CD4-positive, alpha-beta T cell (primary cell): ENCODE measurements at places on chromosomes 3 and 15. TPM values are rescaled to one million over a fixed set of nuclear protein-coding genes. Genes with fewer than 3 reads are reported as not detected.

GRCh38 chr3:193863657-193864357 lies 270.8 kb downstream of the OPA1 start:
- no peak for DNase-seq

- no peak for DNase-seq
Observed at GRCh38 chr3:176867681-176868663, 329.3 kb downstream of the TBL1XR1 start.

GRCh38 chr3:117695321-117695720 lies 985.7 kb downstream of the TUSC7 start:
- no peak for DNase-seq

DNA sequence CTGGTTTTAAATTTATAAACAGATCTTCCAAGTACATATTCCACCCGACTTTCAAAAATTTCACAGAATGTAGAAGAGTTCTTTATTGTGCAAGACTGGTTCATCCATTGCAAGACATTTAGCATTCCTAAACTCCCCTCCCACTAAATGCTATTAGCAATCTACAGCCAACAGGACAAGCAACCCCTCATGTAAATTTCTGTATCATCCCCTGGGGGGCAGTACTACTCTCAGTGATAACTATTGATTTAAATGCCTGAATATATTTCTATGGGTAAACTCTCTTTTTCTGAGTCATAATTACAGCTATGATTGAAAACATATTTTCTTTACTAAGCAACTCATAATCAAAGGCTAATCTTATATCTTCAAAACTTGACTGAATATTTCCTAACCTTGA lies 10.7 kb upstream of the SLC15A2 start:
- DNase-seq: no peak

DNA sequence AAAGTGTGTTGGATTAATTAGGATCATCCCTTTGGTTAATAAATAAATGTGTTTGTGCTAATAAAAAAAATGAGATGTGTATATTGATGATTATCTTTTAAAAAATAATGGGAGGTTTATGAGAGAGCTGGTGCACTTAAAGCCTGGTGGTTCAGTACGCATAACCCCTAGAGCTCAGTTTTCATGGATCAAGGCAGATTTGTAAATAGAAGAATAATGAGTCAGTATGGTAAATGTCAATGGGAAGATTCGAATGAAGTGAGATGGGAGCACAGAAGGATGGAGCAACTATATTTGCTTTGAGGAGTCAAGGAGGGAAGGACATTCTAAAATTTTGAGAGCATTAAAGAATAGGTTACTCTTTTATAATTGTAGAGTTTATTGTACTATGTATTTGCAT lies 35.4 kb downstream of the AKAP13 start:
- no peak for DNase-seq

GRCh38 chr3:157487339-157487738 lies 15.9 kb downstream of the VEPH1 start:
- DNase-seq: no peak

Gene IL5RA
- total RNA-seq: 0.99 TPM

Gene EIF4E3
- total RNA-seq: 48.2 TPM

- DNase-seq: no peak
Observed at GRCh38 chr15:23857028-23857641, 170.0 kb upstream of the NDN start.

GRCh38 chr15:88337993-88338392 lies 81.5 kb upstream of the NTRK3 start:
- DNase-seq: no peak

DNA sequence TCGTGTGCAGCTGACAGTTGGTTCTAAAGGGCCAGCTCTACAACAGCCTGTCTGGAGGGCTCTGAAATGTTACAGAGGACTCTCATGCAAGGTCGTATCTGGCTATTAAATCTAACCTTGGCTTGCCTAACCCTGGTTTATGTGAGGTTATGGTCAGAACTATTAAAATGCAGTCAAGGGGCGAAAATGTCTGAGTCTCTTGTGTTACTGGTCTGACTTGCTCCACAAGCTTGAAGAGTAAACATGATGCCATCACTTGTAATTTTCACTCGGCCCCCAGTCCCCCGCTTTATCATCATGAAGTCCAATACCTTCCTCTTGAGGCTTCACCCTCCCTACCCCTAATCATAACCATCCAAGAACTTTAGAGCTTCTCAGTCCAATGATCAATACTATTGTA lies 9.4 kb downstream of the ENTPD3 start:
- DNase-seq: no peak

DNA sequence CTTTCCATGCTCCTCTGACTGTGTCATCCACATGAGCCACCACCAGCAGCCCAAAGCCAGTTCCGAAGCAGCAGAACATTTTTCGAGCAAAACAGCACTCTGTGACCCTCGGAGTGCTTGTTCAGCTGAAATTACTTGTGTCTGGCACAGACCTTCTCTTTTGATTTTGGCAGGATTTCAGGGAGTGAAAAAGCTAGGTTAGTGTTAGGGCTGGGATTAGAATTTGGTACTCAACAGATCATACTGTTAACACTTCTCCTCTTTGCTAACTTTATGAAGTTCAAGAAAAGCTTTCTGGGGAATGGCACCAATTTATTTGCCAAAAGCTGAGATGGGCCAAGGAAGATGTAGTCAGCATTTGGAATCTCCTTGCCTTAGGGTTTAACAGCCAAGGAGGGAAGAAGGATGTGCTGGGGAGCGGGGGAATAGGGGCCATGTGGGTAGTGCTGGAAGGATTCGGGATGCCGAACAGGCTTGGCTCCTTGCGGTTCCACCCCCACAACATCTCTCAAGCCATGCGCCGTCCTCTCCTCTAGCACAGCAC lies 55.1 kb upstream of the TRA2B start:
- DNase-seq: no peak

DNA sequence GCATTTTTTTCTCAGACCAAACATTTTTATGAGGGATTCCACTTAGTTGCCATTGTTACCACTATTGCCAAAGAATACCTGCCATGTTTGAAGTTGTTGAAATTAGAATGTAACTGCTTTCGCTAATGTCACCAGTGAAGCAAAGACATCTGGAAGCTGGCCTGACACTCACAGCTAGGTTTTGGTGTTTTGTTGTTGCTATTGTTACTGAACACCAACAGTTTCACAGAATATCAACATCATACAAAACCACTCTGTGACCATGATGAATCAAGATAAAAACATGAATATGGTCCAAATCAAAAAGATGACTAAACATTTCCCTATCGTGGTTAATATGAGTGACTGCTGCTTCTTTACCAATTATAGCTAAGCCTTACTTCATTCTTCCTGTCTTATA lies 6.9 kb upstream of the CFAP20DC start:
- no peak for DNase-seq

GRCh38 chr15:100430411-100430810 lies 88.6 kb upstream of the ADAMTS17 start:
- DNase-seq: no peak

GRCh38 chr3:38397320-38397719 lies 50.7 kb downstream of the XYLB start:
- no peak for DNase-seq

Gene FGF7
- total RNA-seq: not detected

Gene KNG1
- not detected for total RNA-seq

Gene ISL2
- not detected for total RNA-seq

DNA sequence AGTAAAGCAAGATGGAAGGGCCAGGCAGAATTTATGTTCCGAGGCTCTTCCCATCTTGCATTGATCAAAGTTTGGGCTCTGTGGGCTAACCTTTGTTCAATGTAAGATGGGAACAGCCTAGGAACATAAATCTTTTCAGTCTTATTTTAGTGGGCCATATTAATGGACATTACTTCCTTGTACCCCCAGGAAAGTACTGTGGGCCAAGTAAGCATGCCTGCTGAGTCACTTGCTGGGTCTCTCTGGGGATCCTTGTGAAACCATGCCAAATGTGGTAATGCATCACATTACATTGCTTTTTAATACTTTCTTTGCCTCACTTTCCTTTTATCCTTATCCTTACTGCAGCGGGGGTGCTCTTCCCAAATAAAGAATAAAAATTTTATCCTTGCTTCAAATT lies 349.5 kb upstream of the POU1F1 start:
- DNase-seq: no peak

DNA sequence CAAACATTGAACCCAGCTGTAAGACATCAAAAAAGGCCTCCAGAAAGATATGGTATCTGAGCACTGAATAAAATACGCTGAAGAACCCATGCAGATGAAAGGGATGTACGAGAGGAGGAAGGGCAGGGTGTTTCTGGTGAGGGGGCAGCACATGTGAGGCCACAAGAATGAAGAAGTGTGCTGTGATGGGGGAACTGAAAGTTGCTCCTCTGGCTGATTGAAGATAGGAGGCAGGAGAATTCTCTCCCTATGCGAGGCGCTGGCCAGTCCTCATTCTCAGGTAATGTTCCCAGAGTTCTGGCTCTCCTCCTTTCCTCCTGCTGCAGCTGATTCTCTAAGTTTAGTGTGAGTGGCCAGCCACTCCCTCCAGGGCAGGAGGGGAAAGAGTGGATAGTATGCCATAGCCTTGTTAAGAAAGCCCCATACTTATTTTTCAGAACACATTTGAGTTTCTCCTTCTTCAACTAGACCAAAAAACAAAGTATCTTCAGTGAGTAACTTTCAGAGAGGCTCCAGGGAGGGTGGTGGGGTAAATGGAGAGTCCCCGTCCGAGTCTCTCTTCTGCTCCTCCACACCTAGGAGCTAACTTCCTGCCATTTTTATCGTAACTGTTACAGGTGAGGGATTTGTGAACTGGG lies 26.9 kb upstream of the MYO1E start:
- DNase-seq: no peak

DNA sequence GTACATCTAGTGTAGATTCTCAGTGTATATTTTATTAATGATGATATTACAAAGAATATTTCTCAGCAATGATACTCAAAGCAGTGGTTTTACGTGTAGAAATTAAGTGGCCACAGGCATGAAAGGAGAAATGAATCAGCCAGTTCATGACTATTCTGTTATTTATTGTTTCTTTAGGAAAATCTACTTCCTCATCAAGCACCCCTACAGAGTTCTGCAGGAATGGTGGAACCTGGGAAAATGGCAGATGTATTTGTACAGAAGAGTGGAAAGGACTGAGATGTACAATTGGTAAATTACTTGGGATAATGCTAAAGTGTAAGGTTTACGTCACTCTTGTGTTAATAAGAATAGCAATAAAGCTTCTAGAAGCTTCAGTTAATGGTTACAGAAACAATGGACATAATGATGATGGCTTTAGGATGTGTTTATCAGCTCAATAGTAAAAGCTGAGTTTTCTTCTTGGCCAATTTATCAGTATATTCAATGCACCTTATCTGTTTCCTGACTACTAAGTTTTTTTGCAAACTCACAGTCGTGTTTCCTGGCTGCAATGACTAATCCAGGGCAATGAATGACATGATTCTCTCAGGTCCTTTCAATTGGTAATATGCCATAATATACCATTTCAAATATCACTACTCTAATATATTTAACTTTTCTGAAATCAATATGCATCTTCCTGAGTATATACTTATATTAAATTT lies 20.2 kb downstream of the ADGRG7 start:
- no peak for DNase-seq

Gene MYO5C
- 0.53 TPM for total RNA-seq

- DNase-seq: no peak
Observed at GRCh38 chr3:154625756-154626155, 195.8 kb upstream of the GPR149 start.

- peak; percentile 26 for DNase-seq
Observed at GRCh38 chr3:186953011-186953487, 22.7 kb downstream of the ST6GAL1 start.

- no peak for DNase-seq
Observed at GRCh38 chr15:26013981-26014380, 150.9 kb upstream of the ATP10A start.

GRCh38 chr15:71939981-71940588 lies 129.7 kb downstream of the NR2E3 start:
- no peak for DNase-seq

Gene ST3GAL6
- 0.44 TPM for total RNA-seq

- no peak for DNase-seq
Observed at GRCh38 chr3:78274475-78275065, 1234.7 kb downstream of the ROBO2 start.

DNA sequence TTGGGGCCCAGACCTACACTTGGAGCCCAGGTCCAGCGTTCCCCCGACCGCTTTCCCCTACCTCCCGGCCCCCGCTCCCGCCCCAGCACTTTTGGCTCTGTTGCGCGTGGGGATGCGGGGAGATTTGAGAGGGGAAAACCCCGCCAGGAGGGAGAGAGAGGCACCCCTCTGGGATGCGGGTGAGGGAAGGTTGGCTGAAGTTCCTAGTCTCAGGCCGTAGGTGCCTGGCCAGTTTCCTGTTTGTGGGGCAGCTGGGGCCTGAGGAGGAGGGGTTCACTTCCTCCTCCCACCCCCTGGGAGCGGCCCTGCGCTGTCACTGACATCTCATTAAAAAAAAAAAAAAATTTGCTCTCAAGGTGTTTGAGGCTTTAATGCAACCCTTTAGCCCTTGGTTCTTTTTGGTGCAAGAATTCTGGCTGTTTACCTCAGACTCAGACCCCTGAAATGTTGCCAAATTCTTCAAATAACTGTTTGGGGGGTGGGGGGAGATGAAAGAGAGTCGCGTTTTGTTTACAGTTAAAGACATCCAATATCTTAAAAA lies 2.6 kb downstream of the FAM43A start:
- DNase-seq: peak; percentile 15

DNA sequence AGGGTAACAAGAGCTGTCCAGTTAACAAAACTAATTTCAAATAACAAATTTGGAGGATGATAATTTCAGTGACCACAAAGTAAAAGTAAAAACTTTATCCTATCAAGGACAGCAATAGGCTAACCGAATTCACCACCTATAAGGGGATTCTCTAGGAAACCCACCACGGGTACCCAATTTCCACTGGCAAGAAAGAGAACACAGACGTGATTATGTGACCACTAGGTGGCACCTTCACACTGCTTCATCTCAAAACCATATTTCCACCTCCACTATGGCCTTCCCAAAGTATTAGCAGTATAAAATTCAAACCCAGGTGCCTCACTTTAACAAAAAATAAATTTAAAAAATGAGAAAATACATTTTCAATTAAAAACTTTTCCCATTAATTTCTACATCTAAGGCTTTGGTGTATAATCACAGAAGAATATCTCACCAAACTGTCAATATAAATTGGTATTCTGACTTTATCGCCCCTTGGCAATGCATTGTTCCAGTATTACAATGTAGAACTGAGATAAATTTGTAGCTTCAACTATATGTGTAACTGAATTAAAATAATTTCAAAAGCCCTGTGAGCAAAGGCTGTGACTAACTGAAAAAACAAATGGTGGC lies 96.5 kb downstream of the FSIP1 start:
- DNase-seq: peak; percentile 55

DNA sequence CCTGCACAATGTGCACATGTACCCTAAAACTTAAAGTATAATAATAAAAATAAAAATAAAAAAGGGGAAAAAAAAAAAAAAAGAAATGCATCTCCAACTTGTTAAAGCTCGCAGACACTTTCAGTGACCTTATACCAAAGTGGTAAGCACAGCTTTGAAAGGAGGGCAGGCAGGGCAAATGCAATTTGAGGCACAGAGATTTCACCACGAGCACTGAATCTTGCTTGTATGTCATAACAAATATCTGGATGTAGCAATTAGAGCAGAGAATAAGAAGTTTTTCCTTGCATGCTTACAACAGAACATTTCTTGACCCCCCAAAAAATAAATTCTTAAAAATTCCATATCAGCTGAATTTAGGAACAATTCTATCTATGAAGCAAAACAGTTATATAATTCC lies 66.5 kb downstream of the FBN1 start:
- DNase-seq: no peak

Gene ABCC5
- 10.8 TPM for total RNA-seq

Gene VGLL4
- 10.5 TPM for total RNA-seq
